Fibroblast of lung (primary cell): ENCODE measurements at places on chromosomes 6 and 20.

DNA sequence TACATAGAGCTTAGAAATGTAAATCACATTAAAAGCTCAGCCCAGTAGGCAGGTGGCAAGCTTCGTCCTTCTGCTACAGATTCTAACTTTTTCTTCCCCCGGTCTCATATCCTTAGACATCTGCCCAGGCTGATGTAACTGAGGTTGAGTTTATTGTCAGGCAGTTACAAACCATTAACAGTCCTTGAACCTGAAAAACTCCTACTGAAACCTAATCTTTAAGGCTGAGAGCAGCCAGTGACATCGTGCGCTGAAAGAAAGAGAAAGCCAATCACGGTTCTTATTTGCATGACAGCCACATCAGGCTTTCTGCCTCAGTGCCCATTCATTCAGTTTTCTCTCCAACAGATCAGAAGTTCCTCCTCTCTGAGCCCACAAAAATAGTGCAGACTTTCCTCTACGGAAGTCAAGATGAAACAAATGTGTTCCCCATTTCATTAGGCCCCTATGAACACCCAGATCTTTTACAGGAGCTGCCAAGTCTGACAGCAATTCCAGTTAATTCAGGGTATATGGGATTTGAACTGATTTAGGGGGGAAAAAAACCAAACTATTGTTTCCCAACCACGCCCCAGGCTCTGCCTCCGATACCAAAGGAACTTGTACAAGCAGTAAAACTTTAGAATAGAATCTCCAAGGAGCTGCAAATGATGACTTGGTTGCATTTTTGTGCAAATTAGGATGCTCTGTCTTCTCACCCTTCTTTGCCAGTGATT, at the start of gene NHSL1:
Gene NHSL1, minus strand, starts transcription at position 192 of the 716 bp plus-strand sequence. CDS start 204 bp downstream, outside the sequence.
- DNase-seq, result peak; percentile 71

DNA sequence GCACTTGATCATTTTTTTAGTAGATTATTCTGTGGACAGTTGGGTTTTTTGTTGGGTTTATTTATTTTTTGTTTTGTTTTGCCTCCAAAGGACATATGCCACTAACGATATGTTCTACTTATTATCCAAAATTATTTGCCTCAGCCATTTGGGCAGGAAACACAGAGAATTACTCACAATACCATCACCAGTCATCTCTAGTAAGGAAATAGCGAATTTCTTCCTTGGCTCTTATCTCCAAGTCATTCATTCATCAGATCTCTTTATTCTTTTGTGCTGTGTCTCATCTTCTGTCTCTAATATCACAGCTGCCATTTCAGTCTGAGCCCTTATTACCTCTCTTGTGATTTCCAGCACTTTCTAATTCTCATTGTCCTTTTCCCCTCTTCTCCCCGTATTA, 130.4 kb upstream of the SMLR1 start:
- DNase-seq, result no peak

DNA sequence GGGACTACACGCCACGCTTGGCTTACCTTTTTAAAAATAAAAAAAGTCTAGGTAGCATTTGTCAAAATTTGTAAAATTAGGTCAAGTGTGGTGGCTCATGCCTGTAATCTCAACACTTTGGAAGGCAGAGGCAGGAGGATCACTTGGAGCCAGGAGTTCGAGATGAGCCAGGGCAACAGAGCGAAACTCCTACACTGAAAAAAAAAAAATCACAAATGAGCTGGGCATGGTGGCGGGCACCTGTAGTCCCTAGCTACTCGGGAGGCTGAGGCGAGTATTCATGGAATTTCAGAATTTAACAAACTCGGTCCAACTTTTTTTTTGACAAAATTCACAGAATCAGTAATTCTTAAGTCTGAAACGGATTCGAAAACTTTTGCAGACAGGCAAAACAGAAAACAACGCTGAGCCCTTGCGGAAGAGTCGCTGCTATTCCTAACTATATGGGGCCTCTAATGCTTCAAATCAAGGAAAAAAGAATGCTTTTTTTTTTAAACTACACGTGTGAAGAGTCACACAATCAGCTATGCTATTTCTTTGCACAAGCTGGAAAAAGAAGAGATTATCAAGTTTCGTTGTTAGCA, 62.9 kb downstream of the GTF2H5 start:
- DNase-seq, result no peak

GRCh38 chr6:95228636-95229035, 348.7 kb upstream of the MANEA start:
- no peak for DNase-seq

GRCh38 chr20:21681922-21682318, 23.5 kb upstream of the PAX1 start:
- DNase-seq, result no peak

- DNase-seq, result no peak
Measured at GRCh38 chr6:144216668-144217218, 66.4 kb downstream of the STX11 start.

DNA sequence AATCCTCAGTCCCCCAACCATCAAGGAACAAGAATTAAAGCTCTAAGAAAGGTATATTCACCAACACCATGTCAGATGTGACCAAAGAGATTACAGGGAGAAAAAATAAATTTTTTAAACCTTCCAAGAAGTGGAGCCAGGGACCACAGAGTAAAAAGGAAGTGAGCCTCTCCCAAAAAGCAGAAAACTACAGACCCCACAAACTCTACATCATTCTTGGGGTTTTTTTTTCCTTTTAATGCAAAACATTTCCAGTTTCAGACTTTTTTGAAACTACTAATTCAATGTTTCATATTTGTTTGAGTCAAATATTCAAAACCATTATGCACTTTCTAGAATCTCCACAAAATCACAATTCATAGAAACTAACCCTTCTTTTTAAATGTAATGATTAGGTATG, 6.8 kb upstream of the IL17F start:
- DNase-seq, result no peak

DNA sequence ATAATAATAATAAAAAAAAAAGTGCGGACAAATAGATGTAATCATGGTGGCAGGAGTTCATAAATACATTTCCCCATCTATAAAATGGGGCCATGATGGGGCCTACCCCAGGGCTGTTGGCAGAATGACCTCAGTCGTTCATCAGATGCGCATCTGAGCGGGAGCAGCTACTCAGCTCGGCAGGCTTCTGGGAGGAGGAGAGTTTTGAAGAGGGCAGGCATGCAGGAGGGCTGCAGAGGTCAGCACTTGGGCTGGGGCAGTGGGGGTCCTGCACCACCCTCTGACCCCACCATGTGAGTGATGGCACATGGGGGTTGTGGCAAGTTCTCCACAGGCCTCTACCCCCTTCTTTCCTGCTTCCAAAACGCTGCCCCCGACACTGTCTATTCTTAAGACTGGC, 373.5 kb downstream of the ZFAND3 start:
- DNase-seq, result no peak

GRCh38 chr20:32215147-32215546, 7.5 kb downstream of the POFUT1 start:
- DNase-seq, result no peak

DNA sequence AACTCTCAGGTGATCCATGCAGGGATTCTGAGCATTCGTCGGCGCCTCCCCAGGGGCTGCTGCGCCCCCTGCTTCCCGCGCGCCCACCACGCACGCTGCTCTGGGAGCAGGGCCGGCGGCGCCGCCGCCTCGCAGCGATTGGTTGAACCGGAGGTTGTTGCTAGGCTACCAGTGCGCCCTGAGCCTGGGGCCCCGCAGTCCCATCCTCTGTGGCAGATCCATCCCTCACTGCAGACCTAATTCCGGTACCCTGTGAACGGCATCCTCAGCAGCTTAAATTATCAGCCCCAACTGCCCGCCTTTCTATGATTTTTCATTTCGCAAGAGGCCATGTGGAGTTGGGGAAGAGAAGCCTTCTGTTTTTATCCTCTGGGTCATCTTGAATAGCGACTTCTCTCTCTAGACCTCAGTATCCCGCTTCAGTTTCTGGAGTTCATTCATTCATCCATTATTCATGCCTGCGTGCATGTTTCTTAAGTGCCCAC, 15.4 kb downstream of the PNPLA1 start:
- no peak for DNase-seq

GRCh38 chr20:59404749-59405148, 104.3 kb downstream of the EDN3 start:
- no peak for DNase-seq

DNA sequence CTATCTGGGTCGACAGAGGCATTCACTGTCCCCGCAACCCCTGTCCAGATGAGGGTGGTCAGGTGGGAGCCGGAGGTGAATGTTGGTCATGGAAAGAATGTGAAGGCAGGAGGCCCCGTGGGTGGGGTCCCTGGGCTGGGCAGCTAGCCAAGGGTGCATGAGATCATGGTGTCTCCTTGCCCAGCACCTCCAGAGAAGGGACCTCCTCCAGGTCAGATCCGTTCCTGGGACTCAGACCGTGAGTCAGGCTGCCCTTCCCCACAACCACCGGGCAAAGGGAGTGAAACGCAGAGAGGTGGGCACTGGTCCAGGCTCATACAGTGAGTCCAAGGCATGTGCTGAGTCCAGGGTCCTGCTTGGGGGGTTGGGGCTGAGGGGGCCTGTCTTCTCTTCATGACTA, 3.5 kb downstream of the FOXS1 start:
- DNase-seq, result peak; percentile 87

- DNase-seq, result no peak
Measured at GRCh38 chr20:57661746-57662455, 41.7 kb upstream of the ZBP1 start.

DNA sequence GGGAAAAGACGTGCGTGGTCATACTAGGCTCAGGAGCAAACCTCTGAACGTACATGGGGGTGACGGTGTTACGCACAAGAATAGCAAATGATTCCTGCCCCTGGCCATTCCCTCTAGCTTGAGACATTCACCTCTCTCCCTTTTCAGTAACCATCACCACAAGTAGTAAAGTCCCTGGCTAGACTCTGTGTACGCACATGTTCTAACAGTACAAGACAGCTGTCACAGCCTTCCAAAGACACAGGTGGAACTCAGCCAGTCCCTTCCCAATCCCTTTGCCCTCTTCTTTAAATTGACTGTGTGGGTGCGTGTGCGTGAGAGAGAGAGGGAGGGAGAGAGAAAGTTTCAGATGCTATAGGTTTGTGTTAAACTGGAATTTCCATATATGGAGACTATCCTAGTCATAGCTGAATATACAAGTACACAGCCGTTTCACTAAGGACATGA, 67.3 kb downstream of the LY86 start:
- no peak for DNase-seq

DNA sequence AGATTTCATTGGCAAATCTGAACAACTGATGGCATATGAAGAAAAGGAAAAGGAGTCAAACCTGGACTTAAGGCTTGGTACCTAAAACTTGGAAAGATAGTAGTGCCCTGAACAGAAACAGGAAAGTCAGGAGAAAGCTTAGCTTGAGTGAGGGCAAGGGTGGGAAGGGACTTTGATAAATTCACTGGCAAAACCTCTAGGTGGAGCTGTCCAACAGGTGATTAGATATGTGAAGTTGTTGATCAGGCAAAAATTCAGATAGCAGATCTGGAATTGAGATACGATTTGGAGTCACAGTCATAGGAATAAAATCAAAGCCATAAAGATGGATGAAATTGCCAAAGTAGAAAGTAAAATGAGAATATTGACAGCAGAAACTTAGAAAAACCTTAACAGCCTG, 16.1 kb upstream of the ZNF292 start:
- DNase-seq, result peak; percentile 73

- peak; percentile 45 for DNase-seq
Measured at GRCh38 chr6:122726649-122727048, 52.9 kb upstream of the FABP7 start.

DNA sequence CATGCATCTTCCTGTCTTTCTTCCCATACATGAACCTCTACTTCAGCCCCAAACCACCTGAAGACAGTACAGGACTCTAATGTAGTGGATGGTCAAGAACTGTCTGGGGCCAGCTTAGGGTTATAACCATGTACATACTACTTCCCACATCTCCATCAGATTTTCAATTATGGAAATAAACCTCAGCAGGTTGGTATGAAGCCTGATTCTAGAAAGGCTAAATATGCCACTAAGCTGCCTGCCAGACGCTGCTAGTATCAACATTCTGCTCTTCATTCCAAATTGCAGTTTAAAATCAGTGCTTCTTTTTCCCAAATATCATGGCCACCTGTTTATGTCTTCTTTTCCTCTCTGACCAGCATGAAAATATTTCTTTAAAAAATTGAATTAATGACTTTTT, 99.2 kb upstream of the ID4 start:
- no peak for DNase-seq

GRCh38 chr6:70166088-70166958, 136.6 kb downstream of the COL9A1 start:
- peak; percentile 17 for DNase-seq

- DNase-seq, result peak; percentile 73
Measured at GRCh38 chr20:2626853-2627541, 25.4 kb upstream of the NOP56 start.

GRCh38 chr6:44001318-44002066, 125.8 kb downstream of the MRPL14 start:
- DNase-seq, result no peak

GRCh38 chr20:59820204-59821041, 113.0 kb downstream of the SYCP2 start:
- DNase-seq, result no peak

- peak; percentile 37 for DNase-seq
Measured at GRCh38 chr6:112781241-112781640, 434.1 kb downstream of the RFPL4B start.

- DNase-seq, result peak; percentile 44
Measured at GRCh38 chr6:158131926-158132325, 36.1 kb downstream of the SERAC1 start.

DNA sequence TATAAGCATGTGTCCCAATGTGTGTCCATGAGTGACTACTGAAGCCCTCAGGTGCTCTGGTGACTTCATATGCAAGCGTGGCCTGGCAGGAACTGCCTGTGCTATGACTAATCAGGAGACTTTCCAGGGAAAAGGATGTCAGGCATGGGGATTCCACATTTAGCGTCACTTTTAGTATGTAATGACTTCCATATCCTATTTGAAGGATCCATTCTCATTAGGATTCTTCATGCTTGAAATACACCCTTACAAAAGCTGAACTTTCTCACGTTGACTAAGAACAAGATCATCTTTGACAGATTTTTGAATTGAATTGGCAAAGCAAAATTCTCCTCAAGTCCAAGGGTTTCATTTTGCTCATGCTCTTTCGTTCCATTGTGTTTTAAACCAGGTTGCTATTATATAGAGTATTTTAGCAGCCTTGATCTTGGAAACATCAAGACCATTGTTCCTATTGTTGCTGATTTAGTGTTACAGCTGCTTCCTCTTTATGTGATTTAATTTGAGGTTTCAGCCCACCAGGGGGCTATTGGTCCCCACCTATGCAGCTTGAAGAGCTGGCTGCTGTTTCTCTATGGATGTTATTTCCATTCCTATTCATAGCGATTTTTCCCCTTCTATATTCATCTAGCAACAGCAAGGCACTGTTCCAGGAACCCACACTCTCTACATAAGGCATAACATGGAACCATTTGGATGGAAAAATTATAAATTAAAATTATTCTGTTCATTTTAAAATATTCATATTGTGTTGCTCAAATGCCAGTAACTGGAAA, 418.6 kb downstream of the CDKAL1 start:
- DNase-seq, result peak; percentile 89

- peak; percentile 51 for DNase-seq
Measured at GRCh38 chr6:33702345-33702977, 9.0 kb downstream of the UQCC2 start.

DNA sequence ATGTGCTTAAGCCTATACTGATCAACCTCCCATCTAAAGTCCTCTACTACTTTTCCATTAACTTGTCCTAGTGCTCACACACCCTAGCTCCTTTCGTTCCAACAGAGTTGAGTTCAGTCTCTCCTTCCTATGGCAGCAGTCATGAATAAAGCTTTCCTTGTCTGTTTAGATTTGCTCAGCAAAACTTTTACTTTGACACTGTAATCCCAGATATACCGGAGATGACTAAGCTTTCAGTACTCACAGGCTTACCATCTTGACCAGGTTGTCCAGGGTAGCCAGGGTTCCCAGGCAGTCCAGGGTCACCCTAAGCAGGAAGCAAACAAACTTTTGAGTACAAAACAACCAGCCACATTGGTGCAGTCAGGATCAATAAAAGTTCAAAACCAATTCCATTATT, 90.7 kb downstream of the COL21A1 start:
- DNase-seq, result no peak
